ENCODE measurements at places on chromosomes 3 and 15.

GRCh38 chr3:134627831-134628230, 23.0 kb downstream of the KY start:
- no peak for DNase-seq

- no peak for DNase-seq
Measured at GRCh38 chr3:9879830-9880549, at the start of gene CIDEC. TSS of gene CIDEC (minus strand) at chr3:9880253. CDS start at chr3:9878486, 1,767 bp downstream.

- no peak for DNase-seq
Measured at GRCh38 chr3:195466251-195466650, 23.4 kb upstream of the ACAP2 start.

DNA sequence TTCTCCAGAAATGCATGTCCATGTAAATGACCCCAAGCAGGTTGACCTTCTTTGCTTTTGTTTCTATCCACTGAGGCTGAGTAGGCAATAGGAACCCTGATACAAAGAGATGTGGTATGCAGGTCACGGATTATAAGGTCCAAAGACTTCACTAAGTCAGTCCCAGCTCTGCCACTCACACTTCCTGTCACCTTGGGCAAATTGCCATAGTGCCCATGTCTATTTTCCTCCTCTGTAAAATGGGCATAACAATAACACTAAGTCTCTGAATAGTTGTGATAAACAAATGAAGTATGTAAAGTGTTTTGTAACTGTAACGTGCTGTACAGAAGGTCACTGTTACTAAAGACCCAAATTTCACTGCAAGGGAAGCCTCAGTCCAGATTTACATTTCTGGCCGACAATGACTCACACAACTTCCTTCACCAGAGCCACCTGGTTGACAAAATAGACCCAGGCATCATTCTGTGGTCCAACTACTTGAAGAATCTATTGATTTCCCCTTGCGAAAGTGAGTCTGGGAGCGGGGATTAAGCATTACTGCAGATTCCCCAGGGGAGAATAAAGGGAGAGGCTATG, 175.4 kb upstream of the LPP start:
- DNase-seq, result peak; percentile 51

DNA sequence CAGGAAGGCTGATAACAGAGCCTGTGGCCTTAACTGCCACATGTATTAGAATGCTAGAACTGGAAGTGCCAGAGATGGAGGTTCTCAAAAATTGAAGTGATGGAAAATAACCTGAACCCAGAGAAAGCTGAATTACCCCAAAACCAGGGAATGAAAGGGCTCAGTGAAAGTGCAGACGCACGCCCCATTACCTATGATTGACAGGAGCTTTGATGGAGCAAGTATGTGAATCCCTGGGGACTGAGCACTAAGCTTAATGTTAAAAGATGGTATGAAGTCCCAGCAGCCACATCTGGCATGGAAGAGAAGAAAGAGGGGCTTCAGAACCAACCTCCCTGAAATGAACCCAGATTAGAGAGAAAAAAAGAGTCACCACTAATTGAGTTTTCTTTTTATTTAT, 118.4 kb upstream of the FHIT start:
- DNase-seq, result no peak

DNA sequence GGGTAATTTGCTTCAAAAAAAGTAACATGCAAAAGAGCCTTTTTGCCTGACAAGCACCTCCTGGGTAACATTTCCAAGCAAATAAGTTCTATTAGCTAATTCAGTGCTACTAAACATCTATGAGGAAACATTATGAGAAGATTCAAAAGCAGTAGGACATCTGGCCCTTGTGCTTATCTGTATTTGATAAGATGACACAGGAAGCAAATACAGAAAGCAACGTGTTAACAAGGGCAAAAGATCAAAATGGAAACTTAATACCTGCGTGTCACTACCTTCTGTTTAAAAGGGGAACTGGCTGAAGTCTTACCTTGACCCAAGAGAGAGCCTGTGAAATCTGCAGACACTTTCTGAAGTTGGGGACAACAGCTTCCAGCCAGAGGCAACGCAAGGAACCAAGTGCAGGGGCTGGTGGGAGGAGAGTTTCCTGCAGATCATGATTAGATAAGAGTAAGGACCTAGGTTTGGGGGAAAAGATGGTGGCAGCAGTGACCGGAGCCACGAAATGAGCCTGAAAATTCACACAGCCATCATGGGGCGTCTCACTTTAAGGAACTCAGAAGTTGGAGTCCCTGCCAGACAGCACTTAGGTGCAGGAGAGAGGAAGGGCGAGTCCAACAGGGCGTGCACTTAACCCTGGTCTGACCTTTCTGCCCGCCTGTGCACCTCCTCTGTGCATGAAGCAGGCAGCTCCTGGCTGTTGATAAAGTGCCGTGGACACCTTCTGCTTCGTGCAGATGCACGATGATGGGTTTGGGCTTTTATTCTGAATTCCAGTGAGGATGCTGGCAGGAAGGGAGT, 153.6 kb upstream of the BHLHE40 start:
- DNase-seq, result no peak

- DNase-seq, result no peak
Measured at GRCh38 chr3:124033360-124034015, 41.6 kb upstream of the ROPN1 start.

GRCh38 chr15:68025835-68026424, 28.2 kb upstream of the PIAS1 start:
- DNase-seq, result no peak

- no peak for DNase-seq
Measured at GRCh38 chr3:98536456-98537017, 4.8 kb downstream of the GPR15 start.

DNA sequence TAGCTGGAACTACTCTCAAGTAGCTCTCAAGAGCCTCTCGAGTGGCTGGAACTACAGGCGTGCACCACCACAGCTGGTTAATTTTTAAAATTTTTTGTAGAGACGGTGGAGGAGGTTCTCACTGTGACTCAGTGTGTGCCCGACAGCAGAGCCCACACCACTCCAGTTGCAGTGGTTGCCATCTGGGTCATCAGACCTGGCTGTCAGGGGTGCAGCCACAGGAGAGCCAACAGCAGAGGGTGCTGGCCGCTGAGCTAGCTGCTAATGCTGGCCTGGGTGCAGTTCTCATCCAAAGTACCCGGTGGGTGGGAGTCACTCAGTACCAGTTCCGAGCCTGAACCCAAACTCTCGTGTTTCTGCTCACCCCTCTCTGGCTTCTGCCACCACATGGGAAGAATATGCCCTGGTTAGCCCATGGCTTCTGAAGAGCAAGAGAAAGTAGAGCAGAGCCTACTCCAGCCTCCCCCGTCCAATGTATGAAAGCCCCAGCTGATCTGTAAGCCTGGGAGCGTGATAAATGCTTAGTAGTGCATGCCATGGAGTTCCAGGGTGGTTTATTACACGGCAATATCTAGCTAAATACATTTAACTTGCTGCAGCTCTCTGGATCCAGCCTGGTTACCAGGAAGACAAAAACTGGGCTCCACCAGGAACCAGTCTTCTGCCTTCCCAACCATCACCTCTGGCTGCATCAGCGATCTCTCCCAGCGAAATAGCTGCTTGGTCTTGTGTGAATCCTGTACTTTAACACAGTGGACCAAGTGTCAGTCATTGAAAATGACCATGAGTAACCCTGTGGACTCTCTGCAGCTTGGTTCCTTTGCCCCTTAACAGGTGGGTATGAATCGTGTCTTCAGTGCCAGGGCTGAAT, 17.1 kb downstream of the UMPS start:
- no peak for DNase-seq

GRCh38 chr3:192696943-192697587, 30.3 kb downstream of the FGF12 start:
- no peak for DNase-seq

DNA sequence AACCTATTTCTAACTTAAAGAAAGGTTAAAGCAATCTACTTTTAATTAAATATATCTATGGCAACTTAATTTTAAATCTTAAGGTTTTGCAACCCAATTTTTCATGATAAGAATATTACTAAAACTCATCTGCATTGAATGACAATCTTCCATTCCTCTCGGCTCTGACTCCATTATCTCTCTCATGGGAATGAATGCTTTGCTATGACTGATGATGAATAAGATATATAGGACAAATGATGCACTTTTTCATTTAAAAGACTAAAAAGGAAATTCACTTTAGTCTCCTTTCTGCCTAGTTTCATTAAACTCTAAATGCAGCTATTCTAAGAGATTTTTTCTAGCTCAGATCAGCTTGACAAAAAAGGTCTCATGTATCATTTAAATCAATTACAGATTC, 68.7 kb downstream of the GBE1 start:
- no peak for DNase-seq

DNA sequence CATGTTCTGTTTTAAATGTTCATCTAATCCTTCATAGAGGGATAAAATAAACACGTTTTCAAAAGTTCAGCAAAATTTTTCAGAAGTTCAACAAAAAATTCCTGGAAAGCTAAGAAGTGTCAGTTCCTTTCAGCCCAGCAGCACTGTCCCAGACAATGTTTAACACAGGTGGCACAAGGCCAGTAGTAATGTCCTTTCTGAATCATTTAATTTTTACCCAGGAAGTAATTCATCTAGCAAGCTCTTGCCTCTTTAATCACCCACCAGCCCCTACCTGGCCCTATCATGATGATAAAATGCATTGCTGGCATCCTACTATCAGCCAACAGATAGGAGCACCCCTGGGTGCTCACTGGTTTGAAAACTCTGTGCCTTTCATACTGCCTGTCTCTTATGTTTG, 627.1 kb upstream of the ADAMTS9 start:
- DNase-seq, result no peak

DNA sequence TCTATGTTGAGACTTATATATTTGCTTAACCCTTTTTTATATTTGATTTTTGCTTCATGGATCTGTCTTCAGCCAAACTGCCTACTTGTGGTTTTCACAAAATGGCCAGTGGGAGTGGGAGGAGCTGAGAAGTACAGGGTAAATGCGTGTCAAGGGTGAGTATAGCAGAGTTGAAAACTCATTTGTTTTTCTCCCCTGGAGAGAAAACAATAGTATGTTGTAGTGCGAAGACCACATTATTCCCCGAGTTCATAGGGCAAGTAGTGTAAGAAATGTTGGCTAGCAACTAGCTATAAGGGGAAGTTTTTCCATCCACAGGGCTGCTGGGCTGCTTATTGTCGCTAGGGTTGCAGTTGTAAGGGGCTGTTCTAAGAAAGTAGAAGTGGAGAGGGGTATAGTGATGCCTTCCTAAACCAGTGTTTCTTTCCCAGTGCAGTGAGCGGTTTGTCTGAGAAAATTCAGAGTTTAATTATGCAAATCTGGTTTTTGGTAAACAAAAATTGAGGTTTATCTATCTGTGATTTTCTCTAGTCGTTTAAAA, 153.8 kb upstream of the AZI2 start:
- DNase-seq, result no peak

- DNase-seq, result no peak
Measured at GRCh38 chr3:158528076-158528674, 42.8 kb upstream of the MLF1 start.

- DNase-seq, result peak; percentile 78
Measured at GRCh38 chr3:38454884-38455638, 1.4 kb downstream of the ACVR2B start.

DNA sequence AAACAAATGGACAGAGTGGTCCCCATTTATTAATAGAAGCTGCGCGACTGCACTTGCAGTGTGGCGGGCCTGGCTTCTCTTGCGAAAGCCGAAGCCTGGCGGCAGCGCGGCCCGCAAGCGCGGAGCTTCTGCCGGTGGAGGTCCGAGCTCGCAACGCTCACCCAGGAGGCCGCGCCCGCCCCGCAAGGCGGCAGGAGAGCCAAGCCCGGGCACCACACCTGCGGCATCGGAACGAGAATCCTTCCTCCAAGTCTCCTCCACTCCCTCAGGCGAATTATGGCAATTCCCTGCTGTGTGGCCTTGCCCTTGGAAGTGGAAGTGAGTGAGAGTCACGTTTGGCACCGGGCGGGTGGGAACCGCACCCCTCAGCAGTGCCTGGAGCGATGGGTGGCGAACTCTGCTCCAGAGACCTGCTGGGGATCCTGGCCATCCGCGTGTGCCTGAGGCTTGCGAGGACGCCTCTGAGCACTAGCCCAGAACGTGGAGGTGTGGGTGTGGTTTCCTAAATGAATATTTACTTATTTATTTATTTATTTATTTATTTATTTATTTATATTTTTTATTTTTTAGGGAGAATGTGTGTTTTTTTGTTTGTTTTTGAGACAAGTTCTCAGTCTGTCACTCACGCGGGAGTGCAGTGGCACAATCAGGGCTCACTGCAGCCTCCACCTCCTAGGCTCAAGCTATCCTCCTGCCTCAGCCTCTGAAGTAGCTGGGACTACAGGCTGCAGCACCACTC, 133.7 kb upstream of the UBE2E1 start:
- no peak for DNase-seq
